ENCODE measurements at places on chromosomes 11 and 22.
A peak's percentile ranks its signal among the peaks of the same experiment; 100 is the strongest.

DNA sequence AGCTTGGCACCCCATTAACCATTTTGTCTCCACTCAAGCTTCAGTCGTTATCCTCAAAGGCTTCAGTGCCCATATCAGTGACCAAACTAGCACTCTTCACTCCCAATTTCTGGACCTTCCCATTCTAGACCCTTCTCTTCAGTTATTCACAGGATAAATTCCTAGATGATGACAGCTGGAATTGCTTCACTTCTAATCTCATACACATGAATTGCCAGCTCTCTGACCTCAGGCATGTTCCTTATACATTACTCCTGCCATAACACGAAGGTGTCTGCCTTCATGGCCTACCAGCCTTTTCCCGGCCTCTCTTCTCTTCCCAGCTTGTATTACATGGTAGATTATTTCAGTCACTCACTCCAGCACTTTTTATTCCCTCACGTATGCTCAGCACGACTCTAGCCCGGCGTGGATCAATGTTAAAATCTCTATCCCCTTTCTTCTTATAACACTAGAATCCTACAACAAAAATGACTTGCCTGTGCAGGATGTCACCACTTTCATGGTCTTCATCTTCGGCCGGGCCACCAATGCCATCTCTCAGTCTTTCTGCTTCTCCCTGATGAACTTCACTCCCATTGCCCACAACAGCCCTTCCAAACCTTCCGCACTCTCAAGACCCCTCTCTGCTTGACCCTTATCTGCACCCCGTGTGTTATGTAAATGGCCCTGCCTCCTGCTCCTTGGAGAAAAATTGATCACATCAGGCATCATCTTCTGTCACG lies 36.9 kb downstream of the EIF3F start:
- no peak for DNase-seq

- no peak for DNase-seq
Observed at GRCh38 chr22:29617922-29618629, 14.6 kb downstream of the NF2 start.

DNA sequence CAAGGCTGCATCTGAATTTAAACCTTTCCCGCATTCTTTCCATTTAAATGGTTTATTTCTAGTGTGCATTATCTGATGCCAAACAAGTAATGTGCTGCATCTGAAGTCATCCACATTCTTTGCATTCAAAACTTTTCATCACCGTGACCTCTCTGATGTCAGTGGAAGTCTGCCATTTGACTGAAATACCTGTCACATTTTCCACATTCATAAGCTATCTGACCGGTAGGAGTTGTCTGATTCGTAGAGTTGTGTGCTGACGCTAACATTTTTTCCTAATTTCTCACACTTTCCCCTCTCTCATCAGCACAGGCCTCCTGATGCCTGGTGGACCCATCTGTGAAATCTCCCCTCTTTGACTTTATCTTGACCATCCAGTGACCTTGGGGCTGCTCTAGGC lies 79.9 kb upstream of the BARX2 start:
- DNase-seq, result no peak

DNA sequence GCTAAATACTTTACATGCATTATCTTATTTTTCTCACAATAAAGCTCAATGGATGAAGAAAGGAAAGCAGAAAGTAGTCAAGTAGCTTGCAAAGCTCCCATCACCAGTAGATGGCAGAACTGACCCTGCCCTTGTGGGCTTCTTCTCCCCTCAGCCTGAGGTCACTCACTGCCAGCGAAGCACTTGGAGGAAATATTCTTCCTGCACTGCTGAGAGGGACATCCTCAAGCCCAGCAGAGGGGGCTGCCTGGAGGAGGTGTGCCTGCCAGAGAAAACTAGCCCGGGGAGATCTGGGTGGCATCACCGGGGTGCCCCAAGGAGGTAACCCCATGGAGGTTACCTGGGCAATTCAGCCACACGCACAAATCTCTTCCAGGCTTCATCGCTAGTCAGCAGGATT lies 6.6 kb downstream of the APOL4 start:
- peak; percentile 25 for DNase-seq

- no peak for DNase-seq
Observed at GRCh38 chr11:92880381-92880780, 89.1 kb upstream of the MTNR1B start.
